ENCODE measurements at places on chromosomes 5 and 9.

- no peak for DNase-seq
Measured at GRCh38 chr9:93126151-93126781, 7.8 kb downstream of the NINJ1 start.

DNA sequence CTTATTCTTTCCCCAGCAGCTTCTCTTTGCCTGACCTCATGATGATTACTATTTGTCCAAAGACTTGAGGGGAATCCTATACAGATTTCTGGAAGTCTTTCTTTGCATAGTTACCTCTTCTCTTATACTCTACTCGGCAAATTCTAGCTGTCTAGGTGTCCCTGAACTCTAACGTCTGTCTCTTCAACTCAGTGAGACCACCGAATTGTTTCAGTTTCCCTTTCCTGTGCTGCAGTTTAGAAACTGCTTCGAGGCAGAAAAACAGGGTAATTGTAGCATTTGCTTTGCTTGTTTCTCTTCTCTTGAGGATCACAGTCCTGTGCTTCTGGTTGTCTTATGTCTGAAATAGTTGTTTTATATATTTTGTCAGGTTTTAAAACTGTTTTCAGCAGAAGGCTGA is 14.8 kb downstream of the LVRN start:
- DNase-seq = no peak

- no peak for DNase-seq
Measured at GRCh38 chr5:10018201-10019069, 231.3 kb downstream of the ATPSCKMT start.

- DNase-seq = no peak
Measured at GRCh38 chr5:1810581-1811101, 9.4 kb downstream of the NDUFS6 start.

DNA sequence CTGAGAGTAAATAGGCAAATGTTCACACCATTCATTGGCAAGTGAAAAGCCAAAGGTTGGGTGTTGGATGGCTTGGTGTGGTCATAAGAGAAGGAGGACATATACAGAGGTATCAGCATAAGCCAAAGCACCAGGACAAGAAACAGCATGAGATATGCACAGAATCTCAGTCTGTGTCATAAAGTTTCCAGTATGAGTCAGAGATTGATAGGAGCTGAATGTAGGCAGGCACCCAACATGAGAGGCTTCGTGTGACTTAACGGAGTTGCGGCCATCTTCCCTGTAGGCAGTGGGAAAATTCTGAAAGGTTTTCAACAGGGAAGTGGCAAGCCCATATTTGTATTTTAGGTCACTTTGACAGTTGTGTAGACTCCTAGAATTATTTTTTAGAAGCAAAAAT is 54.5 kb downstream of the SNCAIP start:
- no peak for DNase-seq

GRCh38 chr5:59091965-59092364 is 509.1 kb downstream of the RAB3C start:
- no peak for DNase-seq

DNA sequence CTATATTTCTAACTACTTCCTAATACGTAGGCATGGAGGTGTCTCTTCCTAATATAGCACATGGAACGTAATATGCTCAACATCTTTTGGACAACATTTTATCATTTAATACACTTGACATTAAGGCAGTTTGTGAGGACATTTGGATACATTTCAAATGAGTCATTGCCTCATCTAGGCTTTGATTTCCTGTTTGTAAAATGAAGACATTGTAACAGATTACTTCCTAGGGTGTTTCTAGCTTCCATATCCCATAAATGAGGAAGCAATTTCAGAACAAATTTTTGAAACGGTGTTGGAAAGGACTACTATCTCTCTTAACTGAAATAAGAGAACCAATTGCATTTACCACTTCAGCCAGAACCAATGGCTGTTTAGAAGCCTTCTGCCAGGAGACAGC is 38.7 kb downstream of the SLC28A3 start:
- DNase-seq = no peak

- no peak for DNase-seq
Measured at GRCh38 chr9:127112735-127113161, 9.7 kb downstream of the ANGPTL2 start.

- DNase-seq = no peak
Measured at GRCh38 chr5:38290028-38290653, 31.8 kb downstream of the EGFLAM start.

- DNase-seq = no peak
Measured at GRCh38 chr5:77426670-77427069, 65.4 kb downstream of the WDR41 start.

DNA sequence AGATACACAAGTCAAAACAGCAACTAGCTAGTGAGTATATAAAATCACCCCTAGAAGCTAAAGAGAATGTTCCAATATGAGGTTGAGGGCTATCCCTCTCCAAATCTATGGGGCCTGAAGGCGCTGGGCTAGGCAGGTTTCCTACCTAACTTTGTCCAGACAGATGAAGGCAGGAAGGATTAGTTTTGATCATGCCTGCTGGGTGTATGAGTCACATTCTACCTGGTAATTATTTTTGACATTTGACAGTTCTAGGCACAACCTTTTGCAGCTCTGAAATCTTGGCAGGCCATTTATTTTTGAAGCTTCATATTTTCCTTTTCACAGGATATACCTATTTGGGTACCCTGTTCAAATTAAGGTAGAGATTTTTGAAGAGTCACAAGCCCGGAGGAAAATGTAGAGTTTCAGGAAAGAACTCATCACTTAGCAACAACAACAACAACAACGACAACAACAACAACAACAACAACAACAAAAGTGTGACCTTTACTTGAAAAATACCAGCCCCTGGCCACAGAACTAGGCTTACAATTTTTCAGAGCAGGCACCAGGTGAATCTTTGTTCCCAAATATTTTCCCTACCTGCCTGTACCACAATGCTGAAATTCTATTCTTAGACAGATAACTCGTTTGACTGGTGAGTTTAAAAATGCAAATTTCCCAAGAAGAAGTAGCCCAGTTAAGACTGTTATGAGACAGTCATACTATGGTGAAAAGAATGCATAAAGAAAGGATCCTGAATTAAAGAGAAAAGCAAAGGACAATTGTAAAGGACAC is 175.5 kb upstream of the TUT7 start:
- no peak for DNase-seq

- DNase-seq = no peak
Measured at GRCh38 chr5:10634050-10634449, 70.2 kb downstream of the ANKRD33B start.

GRCh38 chr5:138605254-138605972 is 30.2 kb upstream of the HSPA9 start:
- no peak for DNase-seq

- DNase-seq = no peak
Measured at GRCh38 chr9:137267933-137268355, 9.6 kb upstream of the TOR4A start.

DNA sequence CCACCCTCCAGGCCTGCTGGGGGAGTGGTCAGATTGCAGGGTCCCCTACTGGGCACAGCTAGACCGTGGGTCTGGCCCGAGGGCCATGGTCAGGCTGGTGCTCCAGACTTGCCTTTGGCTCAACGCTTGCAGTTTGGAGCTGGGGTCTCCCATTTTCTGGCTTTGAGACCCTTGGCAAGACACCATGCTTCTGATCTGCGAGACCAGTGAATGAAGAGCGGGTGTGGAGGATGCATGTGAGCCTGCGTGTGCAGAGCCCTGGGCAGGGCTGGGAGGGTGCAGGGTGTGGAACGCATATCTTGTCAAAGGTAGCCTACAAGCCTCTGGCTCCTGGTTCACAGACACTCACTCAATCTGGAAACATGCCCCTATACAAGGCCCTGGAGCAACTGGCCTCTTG is 6.1 kb upstream of the MRNIP start:
- no peak for DNase-seq

Measured in DMS79 (cell line).